Pancreas (tissue), 10 donors: ENCODE measurements at places on chromosomes 5 and 9. TPM values are rescaled to one million over a fixed set of nuclear protein-coding genes. Genes with fewer than 3 reads are reported as not detected.

DNA sequence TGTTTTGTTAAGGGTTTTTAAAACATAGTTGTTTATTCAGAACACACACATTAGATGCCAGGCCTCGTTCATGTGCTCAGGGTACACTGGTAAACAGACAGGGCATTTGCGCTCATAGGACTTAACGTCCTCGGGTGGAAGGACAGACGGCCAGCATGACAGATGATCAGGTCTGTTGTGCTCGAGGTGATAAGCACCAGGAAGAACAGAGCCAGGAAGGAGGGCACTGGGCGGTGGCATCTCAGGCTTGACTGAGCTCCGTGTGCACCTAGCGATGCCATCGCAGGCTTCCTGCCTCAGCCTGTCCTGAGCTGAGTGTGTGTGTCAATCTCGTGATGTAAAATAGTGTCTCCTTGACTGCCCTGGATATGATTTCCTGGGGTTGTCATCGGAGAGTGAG lies 96.5 kb downstream of the EHMT1 start:
- no peaks in the 10 kb centered on the region for H3K4me1 ChIP-seq
- no peaks in the 10 kb centered on the region for H3K27me3 ChIP-seq
- no peak for DNase-seq
- H3K4me3 ChIP-seq: no peak overlapping the region
- H3K36me3 ChIP-seq: peaks cover 5% of the 10 kb centered on the region
- no peak overlapping the region for H3K27ac ChIP-seq

- DNase-seq: no peak
- H3K4me1 ChIP-seq: no peaks in the 10 kb centered on the region
- no peak overlapping the region for H3K4me3 ChIP-seq
These were observed 34.8 kb upstream of the IFNK start for GRCh38 chr9:27489087-27489876.

DNA sequence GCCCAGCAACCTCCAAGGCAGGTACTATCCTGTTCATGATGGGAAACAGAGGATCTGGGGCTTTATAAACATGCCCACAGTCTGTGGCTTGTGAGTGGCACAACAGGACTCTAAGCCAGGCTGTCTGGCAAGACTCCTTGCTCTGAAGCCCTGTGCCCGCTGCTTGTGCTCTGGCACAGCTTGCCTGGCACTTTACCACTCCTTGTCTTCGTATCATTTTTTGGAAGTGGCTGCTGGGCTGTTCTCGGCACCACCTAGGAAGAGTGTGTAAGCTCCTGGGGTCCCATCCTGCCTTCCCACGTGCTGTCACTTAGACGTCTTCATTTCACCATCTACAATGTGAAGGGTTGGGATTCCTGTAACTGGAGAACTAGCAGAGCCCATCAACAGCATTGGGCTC lies 59.3 kb upstream of the GLRX start:
- no peak overlapping the region for H3K27ac ChIP-seq
- H3K36me3 ChIP-seq: no peaks in the 10 kb centered on the region
- DNase-seq: no peak
- no peaks in the 10 kb centered on the region for H3K27me3 ChIP-seq
- H3K4me1 ChIP-seq: peaks cover 3% of the 10 kb centered on the region

GRCh38 chr9:100397529-100398266 lies 29.2 kb upstream of the MSANTD3 start:
- H3K36me3 ChIP-seq: no peaks in the 10 kb centered on the region
- no peaks in the 10 kb centered on the region for H3K27me3 ChIP-seq
- H3K4me3 ChIP-seq: no peak overlapping the region
- no peak overlapping the region for H3K27ac ChIP-seq

DNA sequence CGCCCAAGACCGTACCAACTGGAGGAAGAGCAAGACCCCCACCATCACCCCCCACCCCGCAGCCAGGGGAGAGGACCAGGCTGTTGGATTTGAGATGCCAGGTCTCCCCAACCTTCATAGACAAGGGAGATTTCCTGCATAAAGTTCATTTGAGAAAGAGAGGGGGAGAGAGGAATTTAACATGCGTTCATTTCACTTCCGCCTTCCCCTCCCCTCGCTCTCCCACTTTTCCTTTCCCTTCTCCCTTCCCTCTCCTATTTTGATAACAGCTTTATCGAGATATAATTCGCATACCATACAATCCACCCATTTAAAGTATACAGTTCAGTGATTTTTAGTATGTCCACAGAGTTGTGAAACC lies 4.2 kb upstream of the NKX2-5 start:
- H3K27ac ChIP-seq: no peak overlapping the region
- H3K4me3 ChIP-seq: no peak overlapping the region
- peaks cover 27% of the 10 kb centered on the region for H3K27me3 ChIP-seq
- H3K36me3 ChIP-seq: no peaks in the 10 kb centered on the region
- DNase-seq: no peak

DNA sequence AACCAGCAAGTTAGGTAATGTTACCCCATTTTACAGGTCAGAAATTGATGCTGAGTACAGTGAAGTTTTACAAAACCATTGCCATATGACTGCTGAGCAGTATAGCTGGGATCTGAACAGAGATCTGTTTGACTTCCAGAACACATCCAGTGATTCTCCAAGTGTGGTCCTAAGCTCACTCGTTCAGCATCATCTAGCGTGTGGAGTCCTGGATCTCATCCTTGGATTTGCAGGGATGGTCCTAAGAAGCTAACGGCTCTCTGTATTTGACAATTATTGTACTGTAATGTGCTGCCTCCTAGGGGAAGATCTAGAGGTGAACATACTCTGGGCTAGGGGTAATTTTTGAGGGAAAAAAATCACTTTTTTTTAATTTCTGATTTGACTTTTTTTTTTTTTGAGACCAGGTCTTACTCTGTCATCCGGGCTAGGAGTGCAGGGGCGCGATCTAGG lies 1.4 kb downstream of the SLC26A2 start:
- no peak overlapping the region for H3K4me3 ChIP-seq
- H3K4me1 ChIP-seq: peaks cover 6% of the 10 kb centered on the region
- H3K27me3 ChIP-seq: no peaks in the 10 kb centered on the region
- H3K27ac ChIP-seq: no peak overlapping the region

DNA sequence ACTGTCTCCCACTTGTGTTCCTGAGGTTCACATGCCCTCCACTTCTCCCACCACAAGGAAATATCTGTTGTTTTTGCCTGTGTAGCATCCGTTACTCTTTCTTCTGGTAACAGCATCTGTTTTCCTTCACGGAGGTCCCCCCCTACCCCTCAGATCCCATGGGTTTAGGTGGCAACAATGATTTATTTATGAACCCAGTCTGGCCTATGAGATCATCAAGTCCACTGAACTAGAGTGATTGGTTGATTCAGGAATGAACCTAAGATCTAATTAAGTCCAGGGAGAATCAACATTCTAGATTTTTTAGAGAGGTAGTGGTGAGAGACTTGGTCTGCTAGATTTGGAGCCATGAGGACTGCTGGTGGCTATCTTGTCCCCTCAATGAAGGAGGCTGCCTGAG lies 166.8 kb downstream of the NR3C1 start:
- DNase-seq: no peak
- no peaks in the 10 kb centered on the region for H3K4me1 ChIP-seq
- H3K27me3 ChIP-seq: no peaks in the 10 kb centered on the region
- H3K4me3 ChIP-seq: no peak overlapping the region

DNA sequence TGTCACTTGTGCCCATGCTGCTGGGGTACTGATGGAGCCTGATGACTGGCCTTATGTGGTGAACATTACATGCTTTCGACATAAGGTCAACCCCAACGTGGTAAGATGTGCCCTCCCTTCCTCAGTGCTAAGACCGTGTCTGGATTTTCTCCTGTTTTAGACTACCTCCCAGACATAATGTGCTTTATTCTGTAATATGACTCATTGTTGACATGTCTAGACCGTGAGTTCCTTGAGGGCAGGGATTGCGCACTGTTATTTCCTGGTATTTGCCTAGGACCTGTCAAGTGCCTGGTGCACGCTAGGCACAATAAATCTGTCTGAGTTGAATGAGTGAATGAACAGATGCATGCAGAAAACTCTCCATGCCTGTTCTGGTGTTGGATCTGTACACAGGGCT lies 346.0 kb downstream of the KDM4C start:
- no peak overlapping the region for H3K4me3 ChIP-seq
- H3K4me1 ChIP-seq: no peaks in the 10 kb centered on the region
- peaks cover 3% of the 10 kb centered on the region for H3K36me3 ChIP-seq
- DNase-seq: no peak

DNA sequence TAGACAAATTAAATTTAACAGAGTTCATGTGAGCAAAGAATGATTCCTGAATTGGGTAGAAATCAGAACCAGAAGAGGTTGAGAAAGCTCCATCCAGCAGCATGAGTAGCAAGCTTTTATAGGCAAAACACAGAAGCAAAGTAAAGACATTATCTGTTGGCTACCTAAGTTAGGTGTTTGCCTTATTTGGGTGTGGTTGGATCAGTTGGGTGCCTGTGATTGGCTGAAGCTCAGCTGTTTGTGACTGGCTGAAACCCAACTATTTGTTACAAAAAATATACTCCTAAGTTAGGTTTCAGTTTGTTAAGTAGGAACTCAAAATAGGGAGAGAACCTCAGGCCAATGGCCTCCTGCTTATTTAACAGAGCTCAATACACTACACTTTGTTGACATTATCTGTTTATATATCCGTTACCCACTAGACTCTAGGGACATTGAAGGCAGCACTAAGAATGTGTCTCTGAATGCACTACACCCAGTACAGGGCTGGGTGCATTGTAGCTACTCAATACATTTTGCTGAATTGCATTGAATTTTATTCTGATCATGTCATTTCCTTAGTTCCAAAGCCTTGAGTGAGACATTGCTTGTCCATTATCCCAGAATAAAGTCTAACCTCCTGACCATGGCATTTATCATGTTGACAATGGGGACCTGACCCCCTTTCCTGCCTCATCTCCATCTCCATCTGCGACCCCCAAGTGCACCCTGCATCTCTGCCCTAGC lies 98.7 kb downstream of the CCDC192 start:
- no peak overlapping the region for H3K27ac ChIP-seq
- no peaks in the 10 kb centered on the region for H3K4me1 ChIP-seq
- H3K36me3 ChIP-seq: no peaks in the 10 kb centered on the region
- no peak for DNase-seq
- H3K4me3 ChIP-seq: no peak overlapping the region
- H3K27me3 ChIP-seq: no peaks in the 10 kb centered on the region

- H3K4me1 ChIP-seq: no peaks in the 10 kb centered on the region
- no peaks in the 10 kb centered on the region for H3K36me3 ChIP-seq
- DNase-seq: no peak
- H3K4me3 ChIP-seq: no peak overlapping the region
These were observed 281.9 kb upstream of the PUM3 start for GRCh38 chr9:3125602-3126405.

DNA sequence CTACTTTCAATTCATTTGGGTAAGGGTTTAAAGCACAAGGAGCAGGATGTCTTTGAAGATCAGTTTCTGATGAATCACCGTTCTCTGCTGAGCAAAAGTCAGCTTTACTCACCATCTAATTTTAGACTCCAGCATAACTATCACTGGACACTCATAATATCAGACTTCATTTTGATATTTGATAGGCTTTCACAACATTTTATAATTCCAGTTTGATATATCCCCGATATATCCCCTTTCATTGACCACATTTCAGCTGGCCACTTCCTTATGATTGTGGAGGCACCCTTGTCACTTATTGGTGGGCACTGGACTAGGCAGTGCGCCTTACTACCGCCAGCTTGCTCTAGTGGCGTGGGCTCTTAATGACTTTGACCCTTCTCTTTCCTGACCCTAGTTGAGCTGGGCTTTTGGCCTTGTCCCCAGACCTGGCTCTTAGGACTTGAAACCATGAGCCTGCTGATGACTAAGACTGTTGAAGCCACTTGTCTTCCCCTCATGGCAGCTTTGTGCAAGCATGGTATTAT lies 46.8 kb downstream of the CYSTM1 start:
- H3K4me1 ChIP-seq: peaks cover 63% of the 10 kb centered on the region
- no peaks in the 10 kb centered on the region for H3K27me3 ChIP-seq
- no peak overlapping the region for H3K4me3 ChIP-seq
- H3K27ac ChIP-seq: peak overlapping the region; percentile 89
- no peak for DNase-seq
- H3K36me3 ChIP-seq: no peaks in the 10 kb centered on the region

DNA sequence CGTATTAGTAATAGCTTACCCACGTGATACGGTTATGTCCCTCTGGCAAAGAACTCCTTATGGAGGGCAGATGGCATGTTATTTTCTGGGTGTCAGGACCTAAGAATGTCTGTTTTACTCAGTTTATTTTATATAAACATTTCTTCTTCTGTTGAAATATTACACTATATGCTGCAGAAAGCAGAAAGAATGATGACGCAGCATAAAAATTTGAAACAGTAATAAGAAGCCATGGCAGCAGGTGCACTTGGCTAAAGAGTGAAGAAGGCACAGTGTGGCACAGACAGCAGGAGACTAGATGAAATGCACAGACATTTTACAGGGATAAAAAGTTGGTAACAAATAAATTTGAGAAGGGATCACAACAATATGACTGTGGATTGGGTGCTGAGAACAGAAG lies 46.3 kb upstream of the CDH10 start:
- H3K27ac ChIP-seq: no peak overlapping the region
- H3K36me3 ChIP-seq: no peaks in the 10 kb centered on the region
- no peak for DNase-seq
- H3K27me3 ChIP-seq: no peaks in the 10 kb centered on the region
- H3K4me3 ChIP-seq: no peak overlapping the region
- H3K4me1 ChIP-seq: no peaks in the 10 kb centered on the region

Gene ZNF462
- total RNA-seq: 4.0 TPM

Gene FSTL4
- total RNA-seq: 1.1 TPM

Gene FEM1C
- 5.9 TPM for total RNA-seq

Gene ADAMTS13
- 2.8 TPM for total RNA-seq
